Spleen (tissue), 13 donors: ENCODE measurements at places on chromosomes 6 and 20. TPM values are rescaled to one million over a fixed set of nuclear protein-coding genes. Genes with fewer than 3 reads are reported as not detected.

- no peak for DNase-seq
These were observed 35.6 kb upstream of the MICB start for GRCh38 chr6:31462026-31462963.

DNA sequence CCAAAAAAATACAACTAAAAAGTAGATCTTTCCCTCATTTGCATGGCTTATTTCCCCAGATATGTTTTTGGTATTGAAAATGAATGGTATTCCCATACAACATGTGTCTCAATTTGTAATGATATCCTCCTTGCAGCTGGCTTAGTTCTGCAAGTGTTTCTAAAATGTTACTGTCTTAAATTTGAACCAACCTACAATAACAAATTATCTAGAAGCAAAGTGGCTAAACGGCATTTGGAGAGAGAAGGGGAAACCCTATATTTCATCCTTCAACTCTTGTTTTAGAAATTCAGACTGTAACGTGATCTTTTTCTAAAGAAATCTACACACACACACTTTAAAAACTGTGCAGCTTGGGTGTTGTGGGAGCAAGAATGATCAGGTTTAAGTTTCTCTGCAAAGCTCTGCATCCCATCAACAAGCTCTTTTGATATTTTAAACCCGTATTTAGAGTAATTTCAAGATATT, 153.0 kb downstream of the SOBP start:
- no peak for DNase-seq

DNA sequence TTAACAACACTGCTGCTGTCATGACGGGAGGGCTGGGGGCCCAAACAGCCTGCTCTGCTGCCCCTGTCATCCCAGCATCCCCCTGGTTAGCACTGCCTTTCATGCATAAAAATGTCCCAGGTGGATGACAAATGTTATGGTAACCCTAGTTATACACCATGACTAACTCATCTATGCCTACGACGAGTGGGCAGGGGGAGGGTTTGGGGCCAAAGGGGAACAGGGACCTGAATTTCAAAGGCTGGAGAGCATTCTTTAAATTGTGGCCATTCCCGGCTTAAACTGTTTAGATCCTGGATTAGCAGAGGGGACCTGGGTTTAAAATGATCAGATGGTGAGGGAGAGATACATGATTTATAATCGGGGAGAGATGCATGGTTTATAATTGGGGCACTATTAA, 24.4 kb downstream of the GNAS-AS1 start:
- DNase-seq: no peak

- DNase-seq: no peak
These were observed 64.3 kb upstream of the PRSS16 start for GRCh38 chr6:27183060-27183832.

DNA sequence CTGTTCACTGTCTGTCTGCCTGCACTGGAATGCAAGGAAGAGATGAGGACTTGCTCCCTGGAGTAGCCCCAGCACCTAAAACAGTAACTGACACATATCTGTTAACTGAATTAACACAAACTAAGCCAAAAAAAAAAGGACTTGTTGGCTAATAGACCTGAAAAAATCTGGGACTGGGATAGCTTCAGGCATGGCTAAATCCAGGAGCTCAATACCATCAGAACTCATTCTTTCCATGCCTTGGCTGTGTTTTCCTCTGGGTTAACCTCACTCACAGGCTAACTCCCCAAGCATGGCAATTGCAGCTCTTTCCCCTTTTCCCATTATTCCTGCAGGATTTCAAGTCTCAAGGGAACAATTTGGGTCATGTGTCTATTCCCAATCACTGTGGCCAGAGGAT, 21.6 kb upstream of the ARFGEF2 start:
- no peak for DNase-seq

DNA sequence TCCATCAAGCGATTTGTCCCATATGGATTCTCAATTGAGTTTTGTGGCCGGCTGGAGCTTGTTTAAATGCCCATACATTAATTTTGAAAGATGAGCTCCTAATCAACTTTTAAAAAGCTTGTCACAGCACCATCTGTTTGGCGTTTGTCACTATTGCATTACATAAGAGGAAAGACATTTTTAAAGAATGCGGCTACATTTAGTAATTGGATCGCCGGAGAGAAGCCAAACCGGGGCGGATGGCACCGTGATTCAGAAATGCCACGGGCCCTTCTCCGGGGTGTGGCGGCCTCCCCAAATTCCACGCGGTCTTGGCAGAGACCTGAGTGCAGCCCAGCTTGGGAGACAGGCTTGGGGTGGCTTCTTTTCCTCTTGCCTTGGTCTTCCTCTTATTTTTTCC, 67.7 kb upstream of the ZNFX1 start:
- DNase-seq: no peak

DNA sequence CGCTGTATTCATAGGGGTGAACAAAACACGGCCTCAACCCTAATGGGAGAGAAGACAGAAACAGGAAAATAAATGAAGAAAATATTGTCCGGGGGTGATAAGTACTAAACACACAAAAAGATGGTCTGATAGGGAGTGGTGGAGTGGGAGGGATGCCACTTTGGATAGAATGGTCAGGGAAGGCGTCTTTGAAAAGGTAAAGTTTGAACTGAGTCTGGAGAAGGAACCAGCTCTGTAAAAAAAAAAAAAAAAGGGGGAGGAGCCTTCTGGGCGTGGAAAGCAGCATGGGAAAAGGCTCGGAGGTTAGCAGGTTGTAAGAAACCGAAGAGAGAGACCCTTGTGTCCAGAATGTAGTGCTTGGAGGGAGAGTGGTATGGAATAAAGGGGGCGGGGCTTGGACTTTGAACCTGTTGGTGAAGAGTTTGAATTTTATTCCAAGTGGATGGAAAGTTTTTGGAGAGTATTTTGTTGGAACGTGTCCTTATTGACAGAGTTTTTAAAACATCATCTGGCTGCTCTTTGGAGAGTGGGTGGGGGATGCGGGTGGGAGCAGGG, 1.8 kb downstream of the CHMP4B start:
- no peak for DNase-seq

DNA sequence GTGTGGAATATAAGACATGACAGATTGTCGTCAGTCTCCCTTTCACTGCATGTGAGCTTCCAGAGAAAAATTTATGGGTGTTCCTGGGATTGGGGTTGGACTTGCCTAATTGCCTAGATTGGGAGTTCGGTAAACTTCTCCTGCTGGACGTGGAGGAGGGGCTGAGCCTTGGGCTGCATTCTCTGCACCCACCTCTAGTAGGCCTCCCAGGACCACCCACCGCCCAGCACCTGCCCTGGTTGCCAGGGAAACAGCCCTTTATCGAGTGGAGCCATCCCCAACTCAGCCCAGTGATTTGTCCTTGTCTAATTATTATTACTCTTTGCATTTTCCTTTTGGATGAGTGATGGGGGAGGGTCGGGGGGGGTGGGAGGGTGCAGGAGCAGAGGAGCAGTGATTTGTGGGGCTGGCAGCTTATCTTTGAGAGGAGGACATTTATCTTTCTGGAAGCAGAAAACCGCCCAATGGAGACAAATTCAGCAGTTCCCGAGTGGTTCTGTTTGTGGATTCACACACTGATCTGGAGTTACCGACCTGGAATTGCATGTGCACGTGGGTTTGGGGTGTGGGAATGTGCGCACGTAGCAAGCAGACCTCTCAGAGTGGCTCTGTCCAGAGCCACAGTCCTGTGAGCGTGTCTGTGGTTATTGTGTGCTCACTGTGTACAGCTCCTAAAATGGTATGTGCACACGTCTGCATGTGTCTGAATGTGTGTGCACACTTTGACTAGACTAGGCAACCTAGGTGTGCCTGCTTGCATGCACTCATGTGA, 104.5 kb downstream of the DHX35 start:
- no peak for DNase-seq

DNA sequence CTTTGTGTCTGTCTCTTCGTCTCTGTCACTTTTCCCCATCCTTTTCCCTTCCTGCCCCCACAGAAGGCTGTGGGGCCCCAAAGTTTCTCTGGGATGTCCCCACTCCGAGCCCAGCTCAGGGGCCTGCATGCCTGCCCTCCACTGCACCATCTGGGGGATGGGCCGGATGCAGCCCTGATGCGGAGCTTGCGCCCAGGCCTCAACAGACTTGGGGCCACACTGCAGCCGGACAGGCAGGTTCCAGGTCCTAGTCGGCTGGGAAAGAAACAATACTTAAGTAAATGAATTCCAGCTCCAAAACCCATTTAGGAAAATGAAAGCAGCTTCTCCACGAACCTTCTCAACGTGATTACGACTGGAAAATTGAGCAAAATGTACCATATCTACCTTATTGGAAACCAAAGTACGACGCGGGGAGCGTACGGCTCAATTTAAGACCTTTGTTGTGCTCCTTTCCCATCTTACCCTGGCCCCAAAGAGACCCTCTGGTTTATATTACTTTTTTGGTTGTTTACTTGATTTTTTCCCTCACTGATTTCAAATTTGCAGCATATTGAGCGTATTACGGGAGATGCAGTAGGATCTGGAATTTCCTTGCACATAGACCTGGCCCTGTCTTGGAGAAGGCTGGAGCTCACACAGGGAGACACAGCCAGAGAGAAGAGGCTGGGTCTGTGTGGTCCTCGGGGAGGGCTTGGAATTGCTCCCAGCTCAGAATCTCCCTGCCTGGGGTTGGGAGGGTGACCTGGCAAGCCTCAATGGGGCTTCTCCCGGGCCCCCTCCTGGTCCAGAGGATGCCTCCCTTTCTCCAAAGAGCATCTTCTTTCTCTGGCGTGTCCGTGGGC, 8.0 kb downstream of the FOXC1 start:
- DNase-seq: peak; percentile 50

GRCh38 chr6:104400844-104401243, 458.9 kb downstream of the HACE1 start:
- DNase-seq: no peak

DNA sequence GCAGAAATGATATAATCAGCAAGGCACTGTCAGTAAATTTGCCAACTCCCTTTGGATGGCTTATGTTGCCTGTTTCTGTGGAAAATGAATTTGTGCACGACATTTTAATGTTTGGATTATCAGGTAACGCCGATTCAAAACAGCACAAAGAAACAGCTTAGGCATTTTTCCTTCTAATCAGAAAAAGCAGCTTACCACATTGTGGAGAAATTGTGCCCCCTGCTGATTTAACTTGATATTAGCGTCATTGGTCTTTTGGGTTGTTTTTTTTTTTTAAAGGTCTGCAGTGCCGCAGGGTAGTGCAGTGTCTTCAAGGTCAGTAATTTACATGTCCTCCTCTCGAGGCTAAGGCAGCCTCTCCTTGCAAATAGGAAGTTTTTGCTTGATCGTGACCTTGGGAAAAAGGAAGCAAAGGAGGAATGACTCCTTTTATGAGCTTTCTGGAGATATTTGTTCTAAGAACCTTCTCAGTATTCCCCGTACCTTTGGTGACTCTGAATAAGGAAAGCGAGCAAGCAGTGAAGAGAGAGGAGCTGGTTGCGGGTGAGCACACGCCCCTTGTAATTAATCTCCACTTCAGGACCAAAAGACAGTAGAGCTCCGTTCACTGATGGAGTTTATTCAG, 79.1 kb downstream of the ELOVL4 start:
- DNase-seq: no peak

DNA sequence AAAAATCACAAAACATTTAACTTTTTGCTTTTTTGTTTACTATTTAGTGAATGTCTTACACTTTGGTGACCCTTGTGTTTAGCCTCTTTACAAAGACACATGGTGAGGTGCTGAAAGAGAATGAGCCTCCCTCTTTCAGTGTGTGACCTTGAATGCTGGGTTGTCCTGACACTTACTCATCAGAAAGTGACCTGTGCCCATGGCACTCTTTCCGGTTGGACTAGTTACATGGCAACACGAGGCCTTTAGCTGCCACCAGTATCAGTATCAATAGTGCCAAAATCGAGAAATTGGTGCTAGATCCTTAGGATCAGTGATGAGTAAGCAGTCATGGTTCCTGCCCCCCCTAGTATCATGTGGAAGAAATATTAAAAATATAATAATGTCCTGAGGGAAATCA, 1.7 kb upstream of the RPL7L1 start:
- no peak for DNase-seq

GRCh38 chr6:135581211-135581610, 83.7 kb upstream of the AHI1 start:
- DNase-seq: no peak

DNA sequence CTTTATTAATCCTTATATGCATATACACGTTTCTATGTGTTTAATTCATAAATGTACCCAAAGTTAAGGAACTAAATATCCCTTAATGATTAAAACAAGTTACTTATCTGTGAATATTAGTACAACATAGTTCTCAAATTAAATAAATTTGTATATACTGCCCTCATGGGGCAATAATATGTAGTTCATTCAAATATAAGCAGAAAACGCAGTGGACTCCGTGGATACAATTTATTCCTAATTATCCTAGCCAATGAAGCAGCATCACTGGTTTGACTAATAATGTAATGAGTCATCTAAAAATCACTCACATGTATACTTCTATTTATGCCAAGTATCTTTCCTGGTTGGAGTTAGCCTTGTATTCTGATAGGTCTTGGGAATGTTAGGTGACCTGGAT, 111.6 kb downstream of the TBC1D32 start:
- DNase-seq: no peak

DNA sequence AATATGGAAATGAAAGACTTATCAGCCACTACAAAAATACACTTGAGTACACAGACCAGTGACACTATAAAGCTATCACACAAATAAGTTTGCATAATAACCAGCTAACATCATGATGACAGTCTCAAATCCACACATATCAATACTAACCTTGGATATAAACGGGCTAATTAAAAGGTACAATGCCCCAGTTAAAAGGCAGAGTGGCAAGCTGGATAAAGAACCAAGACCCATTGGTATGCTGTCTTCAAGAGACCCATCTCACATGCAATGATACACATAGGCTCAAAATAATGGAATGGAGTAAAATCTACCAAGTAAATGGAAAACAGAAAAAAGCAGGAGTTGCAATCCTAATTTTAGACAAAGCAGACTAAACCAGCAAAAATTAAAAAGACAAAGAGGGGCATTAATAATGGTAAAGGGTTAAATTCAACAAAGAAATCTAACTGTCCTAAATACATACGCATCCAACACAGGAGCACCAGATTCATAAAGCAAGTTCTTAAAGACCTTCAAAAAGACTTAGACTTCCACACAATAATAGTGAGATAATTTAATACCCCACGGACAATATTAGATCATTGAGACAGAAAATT, 163.3 kb downstream of the CD24 start:
- DNase-seq: no peak

DNA sequence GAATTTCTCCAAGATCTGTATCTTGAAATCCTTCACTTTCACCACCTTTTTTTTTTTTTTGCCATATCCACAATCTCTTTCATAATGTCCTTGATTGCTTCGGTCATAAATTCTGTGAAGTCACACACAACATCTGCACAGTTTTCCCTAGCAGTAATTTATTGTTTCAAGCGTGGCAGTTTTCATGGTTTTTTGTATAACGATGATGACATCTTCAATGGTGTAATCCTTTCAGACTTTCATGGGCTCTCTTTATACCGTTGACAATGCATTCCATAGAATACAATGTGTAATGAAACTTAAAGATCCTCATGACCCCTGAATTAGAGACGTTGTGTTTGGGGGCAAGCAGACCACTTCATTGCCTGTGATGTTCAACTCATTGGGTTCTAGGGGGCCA, 693.1 kb downstream of the PTPRT start:
- DNase-seq: no peak

TGM3 gene
- 0.57 TPM for total RNA-seq

ADAM33 gene
- 10.4 TPM for total RNA-seq

CBLN4 gene
- total RNA-seq: not detected

LY6G5B gene
- total RNA-seq: 14.8 TPM

POM121L2 gene
- total RNA-seq: not detected

SLC32A1 gene
- not detected for total RNA-seq

KIF25 gene
- 0.32 TPM for total RNA-seq

MPIG6B gene
- 7.9 TPM for total RNA-seq

RGS17 gene
- not detected for total RNA-seq

SIRPA gene
- 37.2 TPM for total RNA-seq

C6orf141 gene
- total RNA-seq: not detected
